ENCODE measurements at places on chromosomes 12 and 14.

GRCh38 chr12:59650588-59651228, 54.9 kb downstream of the SLC16A7 start:
- no peak for DNase-seq

DNA sequence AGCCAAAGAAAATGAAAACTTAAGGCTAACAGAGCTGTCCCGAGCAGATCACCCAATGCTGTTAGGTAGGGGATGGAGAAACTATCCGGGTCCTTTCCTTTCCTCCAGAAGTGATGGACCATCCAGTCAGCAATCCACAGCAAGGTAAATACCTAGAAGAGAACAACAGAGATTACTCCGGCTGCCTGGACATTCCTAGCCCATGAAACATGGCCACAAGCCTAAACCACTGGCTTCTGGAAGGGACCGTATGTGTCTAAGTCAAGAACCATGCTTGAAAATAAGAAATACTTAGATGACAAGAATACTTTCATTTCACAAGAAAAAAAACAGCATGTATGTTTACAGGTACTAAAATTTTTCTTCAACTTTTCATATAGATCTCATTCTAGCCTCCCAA, 152.9 kb downstream of the SLC41A2 start:
- DNase-seq, result no peak

DNA sequence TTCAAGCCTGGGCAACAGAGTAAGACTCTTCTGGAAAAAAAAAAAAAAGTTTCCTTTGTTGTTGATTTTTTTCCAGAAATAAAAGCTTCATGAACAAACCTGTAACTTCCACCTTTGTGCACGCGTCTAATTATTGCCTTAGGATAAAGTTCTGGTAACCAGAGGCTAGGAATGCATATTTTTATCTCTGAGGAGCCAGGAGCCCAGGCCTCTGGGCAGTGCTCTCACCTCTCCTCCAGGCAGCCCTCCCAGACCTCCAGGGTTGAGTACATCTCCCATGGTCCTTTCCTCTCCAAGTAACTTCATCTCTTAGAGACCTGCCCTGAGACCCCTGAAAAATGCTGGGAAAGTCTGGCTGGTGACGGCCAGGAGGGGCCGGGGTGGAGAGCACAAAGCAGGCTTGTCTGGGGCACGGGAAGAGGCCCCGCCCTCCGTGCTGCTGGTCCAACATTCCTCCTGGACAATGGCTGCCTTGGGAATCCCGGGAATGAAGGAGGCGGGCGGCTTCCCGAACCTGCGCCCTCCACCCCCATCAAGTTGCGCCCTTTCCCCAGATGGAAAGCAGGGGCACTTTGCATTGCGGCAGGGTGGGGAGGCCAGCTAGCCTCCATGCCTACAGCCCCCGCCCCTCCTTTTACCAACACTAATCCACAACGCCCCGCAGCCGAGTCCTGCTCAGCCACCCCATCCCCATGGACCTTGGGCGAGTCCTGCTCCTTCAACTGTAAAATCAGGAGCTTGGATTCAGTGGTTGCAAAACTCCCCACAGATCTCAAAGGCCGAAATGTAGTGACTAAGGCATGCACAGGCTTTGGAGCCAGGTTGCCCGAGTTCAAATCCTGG, 7.3 kb upstream of the FIGNL2 start:
- no peak for DNase-seq

DNA sequence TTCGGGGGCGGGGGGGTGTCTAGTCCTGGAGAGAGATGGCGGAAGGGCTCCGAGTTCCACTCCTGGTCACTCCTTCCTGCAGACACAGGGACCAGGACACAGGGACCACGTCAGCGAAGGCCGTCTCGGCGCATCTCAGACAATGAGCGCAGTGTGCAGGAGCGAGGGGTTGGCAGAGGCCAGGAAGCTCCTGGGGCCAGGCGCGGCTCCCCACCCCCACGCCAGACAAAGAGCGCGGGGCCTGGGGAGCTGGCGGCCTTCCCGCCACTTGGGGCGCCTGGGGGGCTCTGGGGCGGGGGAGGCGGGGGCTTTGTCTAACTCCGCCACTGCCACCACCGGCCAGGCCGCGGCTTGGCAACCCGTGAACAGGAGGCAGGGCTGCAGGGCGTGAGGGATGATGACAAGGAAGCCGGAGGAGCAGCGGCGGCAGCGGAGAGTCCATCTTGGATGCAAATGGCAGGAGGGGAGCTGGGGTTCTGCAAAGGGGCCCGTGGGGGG, 2.2 kb downstream of the CDK2AP1 start:
- peak; percentile 90 for DNase-seq

All from left forelimb (tissue), 1 donor.